ENCODE measurements at places on chromosomes 4 and X. TPM values are rescaled to one million over a fixed set of nuclear protein-coding genes. Genes with fewer than 3 reads are reported as not detected.

DNA sequence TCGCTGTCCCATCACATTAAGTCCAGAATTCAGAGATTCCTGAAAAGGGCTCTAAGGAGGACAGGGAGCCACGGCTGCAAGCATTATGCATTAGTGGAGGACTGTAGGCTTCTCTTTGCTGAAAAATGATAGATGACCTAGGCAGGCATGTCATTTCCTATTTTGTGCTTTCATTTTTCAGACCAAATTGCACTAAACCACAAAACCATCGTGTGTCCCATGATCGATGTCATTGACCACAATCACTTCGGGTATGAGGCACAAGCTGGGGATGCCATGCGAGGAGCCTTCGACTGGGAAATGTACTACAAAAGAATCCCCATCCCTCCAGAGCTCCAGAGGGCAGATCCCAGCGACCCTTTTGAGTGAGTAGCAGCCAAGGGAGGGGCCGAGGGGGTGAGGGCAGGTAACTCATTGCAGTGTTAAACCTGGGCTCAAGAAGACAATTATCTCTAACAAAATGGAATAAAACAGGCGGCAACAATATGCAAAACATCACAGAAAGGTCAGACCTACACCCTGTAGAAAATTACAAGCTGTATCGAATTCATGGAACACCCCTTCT lies 355.2 kb upstream of the GALNT7 start:
- DNase-seq: no peak

GRCh38 chr4:41657561-41657960 lies 91.0 kb downstream of the PHOX2B start:
- no peak for DNase-seq

DNA sequence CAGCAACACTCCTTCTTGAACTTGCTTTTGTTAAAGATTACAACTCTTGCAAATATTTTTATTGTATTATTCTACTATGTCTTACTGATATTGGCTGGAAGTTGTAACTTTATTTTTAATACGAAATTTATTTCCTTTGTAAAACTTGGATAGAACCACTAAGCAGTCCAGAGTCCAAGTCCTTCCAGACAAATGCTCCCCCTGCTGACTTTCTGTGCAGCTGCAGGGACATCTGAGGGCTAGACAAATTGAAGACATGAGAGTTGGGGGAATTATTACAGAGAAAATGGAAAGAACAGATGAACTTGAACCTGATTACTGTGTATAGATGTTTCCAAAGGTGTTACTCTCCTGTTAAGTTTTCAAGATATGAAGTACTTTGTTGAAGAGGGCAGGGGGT lies 238.8 kb downstream of the GRIA3 start:
- no peak for DNase-seq

- no peak for DNase-seq
These were observed 1.5 kb downstream of the N4BP2 start for GRCh38 chr4:40058121-40058520.

- no peak for DNase-seq
These were observed 139.2 kb downstream of the NWD2 start for GRCh38 chr4:37383579-37384229.

DNA sequence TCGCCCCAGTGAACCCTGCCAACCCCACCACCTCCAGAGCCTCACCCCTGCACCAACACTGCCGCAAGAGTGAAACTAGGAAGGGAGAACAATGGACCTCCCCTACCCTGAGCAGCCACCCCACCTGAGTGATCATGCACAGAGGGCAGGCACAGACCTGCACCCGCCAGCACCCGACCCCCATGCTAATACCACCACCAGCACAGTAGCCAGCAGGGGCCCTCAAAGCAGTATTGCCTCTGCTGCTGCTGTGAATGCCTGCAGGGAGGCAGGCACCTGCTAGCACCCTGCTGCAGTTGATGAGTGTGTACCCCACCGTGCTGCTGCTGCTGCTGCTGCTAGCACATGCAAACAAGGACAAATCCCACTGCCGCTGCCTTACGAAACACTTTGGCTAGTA lies 100.1 kb downstream of the RAB28 start:
- DNase-seq: no peak

Gene XAGE2
- not detected for total RNA-seq

All from left ventricle myocardium superior (tissue), 1 donor.